Activated T-helper 1 cell treated with anti-CD3 and anti-CD28 coated beads, Interleukin-2, amount 50 U/mL, for 16 hours (primary cell): ENCODE measurements at places on chromosomes 2 and 18.

DNA sequence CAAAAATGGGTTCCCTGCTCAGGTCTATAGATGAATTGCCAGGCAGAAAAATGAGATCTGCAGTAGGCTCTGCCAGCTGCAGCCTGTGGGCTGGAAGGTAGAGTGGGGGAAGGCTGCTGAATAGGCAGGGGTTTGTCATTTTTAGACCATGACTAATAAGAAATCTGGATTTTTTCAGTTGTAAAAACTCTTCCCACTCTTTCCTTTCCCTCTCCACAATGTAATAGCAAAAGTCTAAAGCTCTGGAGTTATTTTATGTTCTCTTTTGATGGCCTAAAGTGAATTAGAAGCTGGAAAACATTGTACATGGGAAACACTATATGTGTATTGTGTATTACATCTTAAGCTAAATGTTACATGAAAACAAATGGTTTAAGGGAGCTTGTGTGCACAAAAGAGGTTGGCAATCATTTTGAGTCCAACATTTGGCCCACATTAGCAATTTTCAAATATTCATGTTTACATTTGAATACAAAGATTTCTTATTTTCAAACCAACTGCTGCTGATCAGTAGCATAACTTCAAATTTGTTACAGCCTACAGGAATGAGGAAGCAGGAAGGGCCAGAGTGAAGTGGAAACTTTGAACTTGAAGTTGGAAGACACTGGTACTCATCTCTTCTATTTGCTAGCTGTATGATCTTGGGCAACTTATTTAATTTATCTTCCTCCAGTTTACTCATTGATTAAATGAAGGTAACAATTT, 407.1 kb downstream of the SLC4A3 start:
- DNase-seq: no peak

DNA sequence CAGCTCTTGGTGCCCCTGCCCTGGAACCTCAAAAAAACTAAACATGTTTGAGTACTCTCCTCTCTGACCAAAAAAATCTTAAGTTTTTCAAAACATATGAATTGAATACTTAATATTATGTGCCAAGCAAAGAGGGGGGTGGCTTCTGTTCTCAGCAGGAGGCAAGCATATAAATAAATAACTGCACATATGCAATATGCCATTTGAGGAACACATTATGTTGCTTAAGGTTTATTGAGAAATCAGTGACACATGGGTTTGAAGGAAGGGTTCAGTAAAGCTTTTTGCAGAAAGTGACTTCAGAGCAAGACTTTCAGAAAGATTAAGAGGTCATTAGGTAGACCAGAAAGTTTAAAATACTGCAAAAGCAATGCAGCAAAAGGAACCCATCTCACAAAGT, 429.2 kb downstream of the TDRD15 start:
- DNase-seq: no peak

DNA sequence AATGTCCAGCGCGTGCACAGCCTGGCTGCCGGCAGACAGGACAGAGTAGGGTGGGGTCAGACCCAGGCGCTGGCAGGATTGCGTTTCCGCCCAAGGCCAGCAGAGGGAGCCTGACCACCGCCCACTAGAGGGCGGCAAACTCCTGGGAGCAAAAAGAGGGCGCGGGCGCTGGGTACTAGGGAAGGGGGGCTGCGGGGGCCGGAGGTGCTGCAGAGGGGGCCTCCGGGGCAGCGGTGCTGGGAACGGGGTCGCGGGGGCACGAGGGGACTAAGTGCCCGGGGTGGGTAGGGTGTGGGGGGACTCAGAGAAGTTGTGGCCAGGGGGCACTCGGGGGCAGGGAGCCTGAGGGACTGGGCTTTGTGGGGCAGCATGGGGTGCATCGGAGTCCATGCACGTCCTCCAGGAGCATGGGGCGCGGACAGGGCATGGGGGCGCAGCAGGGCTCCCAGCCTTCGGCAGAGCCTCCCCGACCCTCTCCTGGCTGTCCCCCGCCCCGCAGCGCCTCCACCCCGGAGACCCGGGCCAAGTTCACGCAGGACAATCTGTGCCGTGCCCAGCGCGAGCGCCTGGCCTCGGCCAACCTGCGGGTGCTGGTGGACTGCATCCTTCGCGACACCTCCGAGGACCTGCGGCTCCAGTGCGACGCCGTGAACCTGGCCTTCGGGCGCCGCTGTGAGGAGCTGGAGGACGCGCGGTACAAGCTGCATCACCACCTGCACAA, 3.2 kb downstream of the TEKT4 start:
- peak; percentile 28 for DNase-seq

- DNase-seq: no peak
Observed at GRCh38 chr2:7048762-7049294, 131.6 kb downstream of the RNF144A start.

- no peak for DNase-seq
Observed at GRCh38 chr2:140122001-140122400, 1341.8 kb upstream of the NXPH2 start.

DNA sequence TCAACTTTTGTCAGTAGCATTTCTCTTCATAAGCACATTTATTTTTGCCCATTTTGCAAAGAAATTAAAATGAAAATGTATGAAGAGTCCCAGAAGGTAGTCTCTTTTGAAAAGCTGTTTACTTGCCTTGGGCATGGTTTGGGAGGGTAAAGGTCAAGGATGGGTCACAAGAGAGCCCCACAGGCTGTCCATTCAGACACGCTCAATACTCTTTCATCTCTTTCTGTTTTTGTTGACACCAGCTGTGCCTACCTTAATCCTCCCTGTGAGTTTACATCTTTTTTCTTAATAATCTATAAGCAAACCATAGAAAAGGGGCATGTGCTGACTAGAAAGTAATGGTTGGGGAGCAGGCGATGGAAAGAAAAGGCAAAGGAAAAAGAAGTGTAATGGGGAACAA, 49.6 kb upstream of the KLF7 start:
- DNase-seq: no peak

DNA sequence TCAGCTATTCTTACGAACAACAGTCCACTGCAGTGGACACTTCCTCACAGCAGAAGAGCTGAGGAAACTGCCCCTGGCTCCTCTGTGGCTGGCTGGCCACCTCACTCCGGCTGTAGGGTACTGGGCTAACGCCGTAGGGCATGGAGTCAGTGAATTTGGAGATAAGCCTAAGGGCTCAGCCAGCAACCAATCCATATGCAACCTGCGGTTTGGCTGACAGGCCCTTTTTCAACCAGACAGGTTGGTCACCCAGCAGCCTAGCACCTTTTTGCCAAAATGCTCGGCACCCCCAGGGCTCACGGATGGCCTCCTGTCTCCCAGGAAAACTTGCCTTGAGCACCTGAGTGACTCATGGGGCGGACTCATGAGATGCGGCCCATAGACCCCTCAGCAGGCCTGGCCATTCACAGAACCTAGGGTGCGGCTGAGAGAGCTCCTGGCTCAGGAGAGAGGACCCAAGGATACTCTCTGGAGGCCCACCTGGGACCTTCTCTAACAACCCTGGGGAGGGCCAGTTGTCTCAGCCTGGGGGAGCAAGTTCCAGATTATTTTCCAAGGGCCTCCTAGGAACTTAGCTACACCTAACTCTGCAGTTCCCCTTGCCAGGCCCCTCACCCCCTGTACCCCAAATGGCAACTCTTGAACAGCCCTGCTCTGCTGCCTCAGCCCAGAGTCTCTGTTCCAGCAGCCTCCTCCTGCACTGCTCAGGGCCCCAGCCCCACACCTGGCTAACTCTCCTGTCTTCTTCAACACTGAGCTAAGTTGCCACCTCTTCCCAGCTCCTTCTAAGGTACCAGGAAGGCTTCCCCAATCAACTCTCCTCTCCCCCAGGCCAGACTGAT, 252.1 kb downstream of the CYP26B1 start:
- DNase-seq: no peak

GRCh38 chr2:43033466-43034241, 192.8 kb downstream of the ZFP36L2 start:
- DNase-seq: no peak

DNA sequence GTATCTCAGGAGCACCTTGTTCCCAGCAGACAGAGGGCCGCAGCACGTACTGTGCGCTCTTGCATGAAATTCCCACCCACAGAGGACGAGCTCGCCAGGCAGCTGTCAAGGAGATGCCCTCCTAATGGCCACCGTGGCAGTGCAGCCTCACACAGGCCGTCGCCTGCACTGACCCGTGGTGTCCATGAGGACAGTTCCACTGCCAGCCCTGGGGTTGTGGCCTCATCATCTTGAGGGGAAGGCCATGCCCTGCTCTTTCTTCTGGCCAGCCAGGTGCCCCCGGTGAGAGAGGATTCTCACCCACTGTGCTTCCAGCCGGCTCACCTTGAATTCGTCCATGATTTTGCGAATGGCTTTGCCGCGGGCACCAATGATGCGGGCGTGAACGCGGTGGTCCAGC, 42.0 kb downstream of the ANO7 start:
- DNase-seq: no peak

- DNase-seq: no peak
Observed at GRCh38 chr2:88179228-88179679, 9.1 kb downstream of the THNSL2 start.

DNA sequence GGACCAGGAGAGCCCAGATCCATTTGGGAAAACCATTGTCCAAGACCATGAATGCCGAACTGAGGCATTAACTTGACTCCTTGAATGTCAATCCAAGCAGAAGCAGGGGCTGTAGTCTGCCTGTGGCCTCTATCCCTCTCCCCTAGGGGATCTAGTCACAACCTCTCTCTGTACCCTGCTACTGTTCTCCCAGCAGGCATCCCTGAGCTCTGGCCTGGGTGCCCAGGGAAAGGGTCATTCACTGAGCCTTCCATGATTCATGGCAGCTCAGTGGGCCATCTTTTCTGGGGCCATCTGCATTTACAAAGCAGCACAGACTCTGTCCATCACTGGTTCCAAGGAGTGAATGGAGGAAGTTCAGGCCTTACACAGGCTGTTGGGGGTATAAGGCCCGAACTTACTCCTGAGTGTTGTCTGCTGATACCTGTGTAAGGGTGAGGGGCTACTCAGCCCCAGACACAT, 151.8 kb downstream of the ZFP36L2 start:
- DNase-seq: no peak

DNA sequence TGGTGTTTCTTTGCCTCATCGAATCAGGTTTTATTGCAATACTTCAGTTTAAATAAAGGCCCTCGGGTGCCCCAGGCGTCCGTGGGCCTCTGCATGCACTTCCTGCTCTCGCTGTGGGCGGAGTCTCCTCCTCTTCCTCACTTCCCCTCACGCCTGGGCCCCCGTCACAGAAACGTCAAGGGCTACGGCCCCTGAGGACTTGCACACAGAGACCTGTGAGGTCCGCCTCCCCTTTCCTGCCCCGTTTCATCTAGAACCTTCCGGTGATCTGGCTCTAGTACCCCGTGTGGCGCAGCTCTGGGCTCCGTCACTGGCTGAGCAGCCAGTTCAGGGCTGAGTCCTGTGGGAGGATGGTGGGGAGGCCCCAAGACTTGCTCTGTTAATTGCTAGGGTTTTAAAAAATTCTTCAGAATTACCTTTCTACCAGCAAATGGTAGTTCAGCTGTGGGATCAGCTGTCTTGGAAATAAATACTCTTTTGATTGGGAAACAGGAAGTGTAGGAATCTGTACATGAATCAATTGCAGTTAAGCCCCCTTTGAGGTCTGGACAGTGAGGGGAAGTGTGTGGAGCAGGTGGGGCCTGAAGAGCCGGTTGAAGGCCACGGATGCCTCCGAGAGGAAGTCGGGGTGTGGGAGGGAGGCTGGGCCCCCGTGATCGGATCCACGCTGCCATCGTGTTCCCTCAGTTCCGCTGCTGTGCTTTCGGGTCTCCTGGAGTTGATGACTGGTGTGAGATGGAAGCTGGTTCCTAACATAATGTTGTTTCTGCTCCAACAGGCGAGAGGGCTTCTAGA, 10.2 kb downstream of the NFATC1 start:
- DNase-seq: peak; percentile 73

- no peak for DNase-seq
Observed at GRCh38 chr18:58015065-58015780, 28.8 kb upstream of the NEDD4L start.

GRCh38 chr2:24181849-24182248, 7.0 kb downstream of the FAM228A start:
- DNase-seq: no peak

- DNase-seq: no peak
Observed at GRCh38 chr18:78676622-78677482, 302.8 kb upstream of the SALL3 start.

GRCh38 chr2:18378020-18378653, 182.3 kb downstream of the RDH14 start:
- DNase-seq: no peak

DNA sequence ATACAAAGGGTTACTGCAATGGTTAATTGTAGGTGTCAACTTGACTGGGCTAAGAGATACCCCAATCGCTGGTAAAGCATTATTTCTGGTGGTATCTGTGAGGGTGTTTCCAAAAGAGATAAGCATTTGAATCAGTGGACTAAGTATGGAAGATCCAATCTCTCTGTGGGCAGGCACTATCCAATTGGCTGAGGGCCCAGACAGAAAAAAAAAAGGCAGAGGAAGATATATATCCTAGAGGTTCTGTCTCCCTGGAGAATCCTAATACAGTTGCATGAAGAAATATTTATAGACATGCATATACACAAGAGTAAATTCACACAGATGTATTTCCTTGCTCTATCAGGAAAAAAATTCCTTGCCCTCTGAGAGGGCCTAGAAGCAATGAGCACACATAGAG, 43.9 kb downstream of the TBC1D8 start:
- no peak for DNase-seq

- DNase-seq: no peak
Observed at GRCh38 chr2:232880764-232881351, 10.8 kb downstream of the SNORC start.

DNA sequence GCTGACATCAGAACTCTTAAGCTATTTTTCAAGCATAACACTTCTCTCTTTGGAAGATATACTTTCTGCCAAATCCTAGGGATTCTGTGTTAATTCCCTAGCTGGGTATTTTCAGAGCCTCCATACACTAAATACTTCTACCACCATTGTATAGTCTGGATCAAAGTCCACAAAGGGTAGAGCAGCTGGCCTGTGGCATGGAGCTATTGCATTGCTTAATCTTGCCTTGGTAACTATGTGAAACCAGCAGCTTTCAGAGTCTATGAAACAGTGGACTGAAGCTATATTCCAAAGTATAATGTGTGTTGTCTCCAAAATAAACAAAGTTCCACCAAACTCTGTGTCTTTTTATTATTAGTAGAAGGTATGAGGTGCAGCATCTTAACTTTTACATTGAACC, 296.9 kb upstream of the CDH19 start:
- DNase-seq: no peak

GRCh38 chr2:150191349-150191748, 296.1 kb downstream of the RND3 start:
- no peak for DNase-seq

- DNase-seq: no peak
Observed at GRCh38 chr2:127721978-127722355, 20.7 kb downstream of the SFT2D3 start.

GRCh38 chr2:96876269-96877041, 6.6 kb upstream of the SEMA4C start:
- no peak for DNase-seq
